ENCODE measurements at places on chromosomes 1 and 21.
A peak's percentile ranks its signal among the peaks of the same experiment; 100 is the strongest.

GRCh38 chr1:240114222-240114621 is 22.5 kb downstream of the FMN2 start:
- DNase-seq, result no peak

- DNase-seq, result no peak
Measured at GRCh38 chr1:37940299-37940947, 6.4 kb downstream of the INPP5B start.

DNA sequence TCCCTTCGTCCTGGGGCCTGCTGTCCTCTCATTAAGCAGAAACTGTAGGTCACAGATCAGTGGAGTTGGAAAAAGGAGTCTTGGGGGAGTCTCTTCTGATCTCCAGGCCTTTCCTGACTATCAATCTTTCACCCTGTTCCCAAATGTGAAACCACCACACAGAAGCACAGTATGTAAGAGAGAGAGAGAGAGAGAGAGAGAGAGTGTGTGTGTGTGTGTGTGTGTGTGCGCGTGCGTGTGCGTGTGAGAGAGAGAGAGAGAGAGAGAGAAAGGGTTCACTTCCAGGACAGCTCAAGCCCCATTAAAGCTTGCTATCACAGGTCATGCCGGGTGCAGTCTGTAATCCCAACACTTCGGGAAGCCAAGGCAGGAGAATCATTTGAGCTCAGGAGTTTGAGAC is 1.5 kb upstream of the TTC24 start:
- DNase-seq, result no peak

DNA sequence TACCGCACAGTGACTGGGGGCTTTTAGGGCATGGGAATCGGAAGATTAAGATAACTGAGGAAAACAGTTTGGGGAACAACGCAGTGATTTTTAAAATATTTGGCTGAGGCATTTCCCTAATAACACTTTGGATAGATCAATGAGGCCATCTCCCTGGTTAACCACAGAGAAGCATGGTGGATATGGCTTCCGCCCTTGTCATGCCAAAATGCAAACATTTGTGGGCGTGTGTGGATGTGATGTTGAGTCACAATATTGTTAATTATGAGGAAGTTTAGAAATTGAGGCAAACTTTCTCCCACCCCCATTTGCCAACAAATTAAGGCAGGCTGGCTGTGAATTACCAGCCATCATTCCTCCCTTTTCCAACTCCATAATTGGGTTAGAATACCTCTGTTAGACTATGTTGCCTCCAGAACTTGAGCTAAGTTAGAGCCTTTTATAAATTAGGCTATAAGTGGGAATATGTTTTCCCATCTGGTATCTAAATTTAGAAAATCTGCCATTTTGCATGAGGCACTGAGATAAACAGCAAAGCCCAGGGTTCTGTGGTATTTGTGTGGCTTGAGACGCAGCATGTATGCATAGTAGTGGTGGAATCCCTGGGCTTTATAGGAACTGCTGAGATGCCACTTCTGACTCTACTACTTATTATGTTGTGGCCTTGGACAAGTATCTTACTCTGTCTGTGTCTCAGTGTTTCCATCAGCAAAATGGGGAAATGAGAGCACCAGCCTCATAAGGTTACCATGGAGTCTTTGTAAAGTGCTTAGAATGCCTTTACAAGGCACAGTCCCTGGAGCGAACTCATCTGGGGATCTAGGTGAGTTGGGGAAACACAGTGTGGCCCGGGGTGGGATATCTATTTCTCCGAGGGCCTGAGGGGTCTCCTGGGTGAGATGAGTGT is 154.6 kb downstream of the C1orf94 start:
- no peak for DNase-seq

- DNase-seq, result no peak
Measured at GRCh38 chr21:35149698-35150097, 100.6 kb upstream of the RUNX1 start.

- no peak for DNase-seq
Measured at GRCh38 chr1:234258071-234258470, 115.2 kb upstream of the COA6 start.

DNA sequence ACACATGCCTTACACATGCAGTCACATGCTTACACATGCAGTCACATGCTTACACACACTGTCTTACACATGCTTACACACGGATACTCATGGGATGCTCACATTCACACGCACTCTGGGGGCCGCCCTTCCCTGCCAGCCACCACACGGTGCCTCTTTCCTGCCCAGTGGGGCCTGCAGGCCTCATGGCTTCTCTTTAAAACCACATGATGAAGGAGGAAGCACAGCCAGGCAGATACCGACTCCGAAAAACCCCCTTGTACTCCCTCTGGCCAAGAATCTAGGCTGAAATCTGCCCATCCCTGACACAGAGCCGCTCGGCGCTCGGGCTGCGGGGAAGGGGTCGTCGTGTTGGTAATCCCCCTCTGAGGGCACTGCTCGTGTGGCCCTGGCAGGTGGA is 113.0 kb downstream of the PRDM16 start:
- no peak for DNase-seq

- no peak for DNase-seq
Measured at GRCh38 chr1:188594542-188595235, 1765.9 kb downstream of the PLA2G4A start.

GRCh38 chr1:112697781-112698201 is 9.1 kb downstream of the RHOC start:
- DNase-seq, result no peak

GRCh38 chr21:45899317-45900033 is 82.1 kb upstream of the COL6A1 start:
- no peak for DNase-seq

DNA sequence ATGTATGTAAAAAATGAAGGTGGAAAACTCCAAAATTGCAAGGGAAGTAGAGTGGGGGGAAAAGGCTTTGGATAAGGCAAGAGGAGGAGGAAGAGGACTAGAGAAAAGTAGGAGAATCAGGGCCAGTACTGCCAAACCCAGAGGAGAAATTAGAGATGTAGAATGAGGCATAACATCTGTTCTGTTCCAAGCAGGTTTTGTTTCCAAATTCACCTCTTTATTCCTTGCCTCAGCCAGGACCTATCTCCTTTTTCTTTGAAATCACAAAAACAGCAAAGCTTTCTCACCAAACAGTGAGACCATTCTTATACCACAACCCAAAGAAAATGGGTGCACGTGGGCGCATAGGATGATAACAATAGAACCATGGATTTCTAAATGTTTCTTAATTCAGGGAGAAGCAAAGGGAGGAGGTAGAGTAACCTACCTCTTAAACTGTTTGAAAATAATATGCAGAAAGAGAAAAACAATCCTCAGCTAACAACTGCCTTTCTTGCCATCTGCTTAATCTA is 383.3 kb upstream of the PKN2 start:
- DNase-seq, result no peak

DNA sequence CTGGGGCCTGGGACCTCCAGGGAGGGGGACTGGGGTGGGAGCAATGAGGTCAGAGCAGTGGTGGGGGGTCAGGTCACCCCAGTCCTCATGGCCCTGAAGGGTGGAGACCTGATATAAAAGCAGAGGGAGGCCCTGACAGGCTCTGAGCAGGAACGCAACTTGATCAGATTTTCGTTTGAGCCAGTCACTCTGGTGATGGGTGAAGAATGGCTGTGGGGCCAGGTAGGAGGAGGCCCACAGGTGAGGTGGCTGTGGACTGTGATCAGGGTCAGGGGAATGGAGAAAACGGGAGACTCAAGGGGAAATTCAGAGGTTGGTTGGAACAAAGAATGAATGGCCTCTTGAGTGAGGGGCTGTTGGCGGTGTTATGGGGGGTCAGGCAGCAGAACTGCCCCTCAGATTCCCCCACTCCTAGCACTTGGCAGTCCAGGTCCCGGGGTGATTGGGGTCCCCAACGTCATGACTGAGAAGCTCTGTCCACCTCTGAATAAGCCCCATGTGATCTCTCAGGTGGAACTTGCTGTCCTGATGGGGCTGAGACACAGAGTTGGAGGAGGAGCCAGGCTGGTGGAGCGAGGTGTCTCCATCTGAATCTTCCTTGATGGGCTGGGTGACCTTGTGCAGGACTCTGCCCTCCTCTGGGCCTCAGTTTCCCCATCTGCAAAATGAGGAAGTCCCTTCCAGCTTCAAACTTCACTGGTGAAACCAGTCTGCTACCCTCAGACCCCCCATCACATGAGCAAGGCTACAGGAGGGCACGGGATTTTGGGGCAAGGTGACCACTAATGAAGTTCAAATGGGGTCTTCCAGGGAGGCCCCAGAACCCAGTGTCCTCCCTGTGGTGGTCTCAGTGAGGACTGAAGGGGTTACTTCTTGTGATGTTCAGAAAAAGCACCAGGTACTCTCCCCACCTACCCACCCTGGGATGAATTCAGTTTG is 683.0 kb downstream of the MATN1 start:
- DNase-seq, result no peak

DNA sequence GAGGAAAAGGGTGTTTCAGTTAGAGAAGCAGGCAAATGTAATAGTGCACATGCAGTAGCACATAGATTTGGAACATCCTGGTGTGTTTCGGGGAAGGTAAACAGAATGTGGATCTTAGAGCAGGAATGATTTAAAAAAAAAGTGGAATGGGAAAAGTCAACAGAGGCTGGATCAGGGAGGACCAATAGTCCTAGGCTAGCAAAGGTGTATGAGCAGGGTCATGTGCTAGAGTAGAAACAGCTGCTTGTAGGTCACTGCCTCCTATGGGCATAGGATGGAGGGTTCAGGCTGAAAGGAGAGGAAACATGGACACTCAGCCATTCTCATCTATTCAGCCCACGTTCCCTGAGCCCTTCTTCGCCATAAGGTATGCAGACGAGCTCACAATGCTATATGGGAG is 3.7 kb upstream of the KPNA6 start:
- DNase-seq, result no peak

- no peak for DNase-seq
Measured at GRCh38 chr1:210272666-210273065, 40.1 kb downstream of the SERTAD4 start.

- DNase-seq, result no peak
Measured at GRCh38 chr1:20112279-20113000, 6.9 kb downstream of the PLA2G2D start.

GRCh38 chr1:178961331-178961730 is 64.4 kb upstream of the FAM20B start:
- no peak for DNase-seq

GRCh38 chr1:204663644-204664383 is 21.7 kb downstream of the LRRN2 start:
- DNase-seq, result no peak

- DNase-seq, result no peak
Measured at GRCh38 chr1:116492358-116492811, 78.4 kb downstream of the CD58 start.

- peak; percentile 78 for DNase-seq
Measured at GRCh38 chr21:39314143-39315027, 953 bp upstream of the BRWD1 start.

- peak; percentile 90 for DNase-seq
Measured at GRCh38 chr1:227728059-227728891, 6.8 kb downstream of the JMJD4 start.

GRCh38 chr1:25107643-25108010 is 124.7 kb downstream of the SYF2 start:
- DNase-seq, result no peak

GRCh38 chr1:87402241-87403002 is 73.7 kb downstream of the LMO4 start:
- no peak for DNase-seq

DNA sequence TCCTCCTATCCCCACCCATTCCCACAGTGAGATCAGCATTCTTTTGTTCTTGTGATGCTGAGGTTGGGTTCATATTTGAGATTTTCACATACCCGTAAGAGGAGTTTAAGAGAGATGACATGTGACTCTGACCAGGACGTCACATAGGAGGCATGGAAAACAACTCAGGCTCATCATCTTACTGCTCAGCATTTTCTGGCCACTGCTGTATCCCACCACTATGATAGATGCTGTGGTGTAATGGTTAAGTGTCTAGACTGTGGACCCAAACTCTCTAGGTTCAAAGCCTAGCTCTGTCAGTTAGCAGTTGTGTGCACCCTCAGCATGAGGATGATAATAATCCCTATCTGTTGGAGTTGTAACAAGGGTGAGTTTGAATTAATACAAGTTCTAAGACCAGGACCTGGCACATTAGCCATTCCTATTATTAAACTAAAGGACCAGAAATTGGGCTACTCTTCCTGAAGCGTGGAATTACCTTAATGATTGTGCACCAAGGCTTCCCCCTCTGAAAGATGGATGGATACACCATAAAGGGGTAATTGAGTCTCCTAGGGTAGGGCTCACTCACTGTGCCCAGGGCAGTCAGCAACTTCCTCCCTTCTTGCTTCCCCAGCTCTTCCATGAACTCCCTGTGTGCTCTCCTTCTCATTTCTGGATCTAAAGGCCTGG is 40.9 kb downstream of the LGR6 start:
- no peak for DNase-seq

GRCh38 chr1:29620631-29621030 is 384.3 kb downstream of the PTPRU start:
- DNase-seq, result no peak

DNA sequence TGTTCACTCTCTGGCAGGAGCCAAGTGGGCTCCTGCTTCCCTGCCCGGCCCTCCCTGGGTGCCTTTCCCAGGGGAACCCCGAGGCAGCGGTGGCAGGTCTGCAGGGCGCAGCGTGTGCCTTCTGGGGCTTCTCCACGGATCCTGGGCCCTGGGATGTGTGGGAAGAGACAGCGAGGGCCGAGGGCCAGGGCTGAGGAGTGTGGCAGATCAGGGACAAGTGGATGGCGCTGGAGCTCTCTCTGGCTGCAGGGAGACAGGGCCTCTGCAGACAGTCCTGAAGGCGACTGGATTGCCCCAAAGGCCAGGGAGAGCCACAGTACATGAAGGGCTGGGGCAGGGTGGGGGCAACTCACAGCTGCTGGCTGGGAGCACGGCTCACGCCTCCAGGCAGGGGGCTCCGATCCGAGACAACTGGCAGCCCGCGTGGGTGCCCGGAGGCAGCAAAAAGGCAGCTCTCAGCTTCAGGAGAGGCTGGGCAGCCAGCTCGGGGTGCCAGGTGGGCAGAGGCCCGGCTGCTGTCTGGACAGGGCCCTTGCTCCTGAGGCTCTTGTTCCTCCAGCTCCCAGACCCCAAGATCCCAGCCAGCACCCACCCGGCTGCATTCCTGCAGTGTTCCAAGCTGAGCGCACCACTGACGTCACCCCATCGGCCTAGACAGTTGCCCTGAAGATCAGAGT is 16.0 kb downstream of the MORN1 start:
- peak; percentile 57 for DNase-seq

DNA sequence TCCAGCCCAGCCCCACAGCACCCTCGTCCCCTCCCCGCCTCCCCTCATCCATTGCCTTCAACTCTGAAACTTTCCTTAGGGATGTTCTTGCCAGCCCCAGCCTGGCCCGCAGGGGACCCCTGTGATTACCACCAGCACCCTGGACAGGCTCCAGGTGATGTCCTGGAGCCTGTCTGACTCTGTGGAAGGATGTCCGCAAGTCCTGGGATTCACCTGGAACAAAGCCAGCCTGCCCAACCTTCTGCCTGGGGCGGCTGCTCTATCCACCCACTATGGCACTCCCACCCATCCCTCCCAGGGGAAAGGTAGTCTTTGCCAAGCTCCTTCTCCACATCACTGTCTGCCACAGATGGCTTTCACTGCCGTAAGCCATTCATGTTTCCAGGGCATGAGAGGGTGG is 24.4 kb upstream of the PTPRF start:
- no peak for DNase-seq

GRCh38 chr1:91650764-91651163 is 150.1 kb downstream of the CDC7 start:
- DNase-seq, result peak; percentile 85
